ENCODE measurements at places on chromosomes 16 and 17. TPM values are rescaled to one million over a fixed set of nuclear protein-coding genes. Genes with fewer than 3 reads are reported as not detected.

GRCh38 chr17:15926039-15926740, 18.7 kb upstream of the ADORA2B start:
- DNase-seq = no peak
- no peaks in the 10 kb centered on the region for H3K36me3 ChIP-seq
- peaks cover 7% of the 10 kb centered on the region for H3K4me1 ChIP-seq
- H3K4me3 ChIP-seq = no peak overlapping the region
- H3K27ac ChIP-seq = no peak overlapping the region

The OR3A3 gene
- total RNA-seq = not detected

DNA sequence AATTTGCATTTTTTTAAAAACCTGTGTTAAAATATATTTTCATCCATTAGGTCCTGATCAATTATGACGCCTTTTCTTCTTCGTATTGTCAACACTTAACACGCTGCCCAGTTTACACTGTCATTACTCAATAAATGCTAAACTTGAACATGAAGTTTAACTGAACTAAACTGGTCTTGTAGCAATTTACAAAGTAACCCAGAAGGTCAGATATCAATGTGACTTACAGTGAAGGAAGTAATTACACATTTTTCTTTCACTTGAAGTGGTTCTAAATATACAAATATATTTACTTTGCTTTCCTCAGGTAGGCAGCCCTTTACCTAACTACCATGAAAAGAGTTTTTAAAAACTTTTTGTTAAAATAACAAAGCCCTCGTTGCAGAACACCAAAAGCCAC, 256.5 kb upstream of the AXIN2 start:
- no peak overlapping the region for H3K4me3 ChIP-seq
- H3K27me3 ChIP-seq = no peaks in the 10 kb centered on the region
- H3K4me1 ChIP-seq = no peaks in the 10 kb centered on the region
- H3K27ac ChIP-seq = no peak overlapping the region
- no peak for DNase-seq

The CCR7 gene
- not detected for total RNA-seq

DNA sequence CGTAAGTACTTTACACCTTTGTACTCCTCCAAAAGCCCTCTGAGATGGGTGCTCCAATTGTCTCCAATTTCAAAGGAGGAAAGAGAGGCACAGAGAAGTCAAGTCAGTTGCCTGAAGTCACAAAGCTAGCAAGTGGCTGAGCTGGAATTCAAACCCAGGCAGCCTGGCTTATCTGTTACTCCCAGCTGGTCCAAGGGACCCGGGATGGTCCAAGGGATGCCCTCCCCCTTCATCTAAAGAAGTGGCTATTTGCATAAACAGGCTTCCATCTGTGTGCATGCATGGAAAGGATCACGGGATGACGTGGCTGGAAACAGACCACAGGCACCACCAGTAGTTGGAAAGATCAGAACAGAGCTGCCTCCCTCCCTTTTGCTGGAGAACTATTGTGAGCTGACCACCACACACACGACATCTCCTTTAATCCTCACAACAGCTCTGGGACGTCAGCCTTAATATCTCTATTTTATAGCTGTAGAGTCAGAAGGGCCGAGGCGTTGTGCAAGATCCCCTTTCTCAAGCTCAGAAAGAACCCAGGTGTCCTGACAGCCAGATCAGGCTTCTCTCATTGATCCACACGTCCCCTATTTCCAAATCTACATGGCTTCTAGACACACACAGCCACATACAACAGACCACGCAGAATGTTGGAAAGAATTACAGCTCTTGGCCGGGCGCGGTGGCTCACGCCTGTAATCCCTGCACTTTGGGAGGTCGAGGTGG, 10.9 kb upstream of the COL1A1 start:
- H3K27ac ChIP-seq = peak overlapping the region; percentile 84

The NPIPB2 gene
- 0.77 TPM for total RNA-seq

DNA sequence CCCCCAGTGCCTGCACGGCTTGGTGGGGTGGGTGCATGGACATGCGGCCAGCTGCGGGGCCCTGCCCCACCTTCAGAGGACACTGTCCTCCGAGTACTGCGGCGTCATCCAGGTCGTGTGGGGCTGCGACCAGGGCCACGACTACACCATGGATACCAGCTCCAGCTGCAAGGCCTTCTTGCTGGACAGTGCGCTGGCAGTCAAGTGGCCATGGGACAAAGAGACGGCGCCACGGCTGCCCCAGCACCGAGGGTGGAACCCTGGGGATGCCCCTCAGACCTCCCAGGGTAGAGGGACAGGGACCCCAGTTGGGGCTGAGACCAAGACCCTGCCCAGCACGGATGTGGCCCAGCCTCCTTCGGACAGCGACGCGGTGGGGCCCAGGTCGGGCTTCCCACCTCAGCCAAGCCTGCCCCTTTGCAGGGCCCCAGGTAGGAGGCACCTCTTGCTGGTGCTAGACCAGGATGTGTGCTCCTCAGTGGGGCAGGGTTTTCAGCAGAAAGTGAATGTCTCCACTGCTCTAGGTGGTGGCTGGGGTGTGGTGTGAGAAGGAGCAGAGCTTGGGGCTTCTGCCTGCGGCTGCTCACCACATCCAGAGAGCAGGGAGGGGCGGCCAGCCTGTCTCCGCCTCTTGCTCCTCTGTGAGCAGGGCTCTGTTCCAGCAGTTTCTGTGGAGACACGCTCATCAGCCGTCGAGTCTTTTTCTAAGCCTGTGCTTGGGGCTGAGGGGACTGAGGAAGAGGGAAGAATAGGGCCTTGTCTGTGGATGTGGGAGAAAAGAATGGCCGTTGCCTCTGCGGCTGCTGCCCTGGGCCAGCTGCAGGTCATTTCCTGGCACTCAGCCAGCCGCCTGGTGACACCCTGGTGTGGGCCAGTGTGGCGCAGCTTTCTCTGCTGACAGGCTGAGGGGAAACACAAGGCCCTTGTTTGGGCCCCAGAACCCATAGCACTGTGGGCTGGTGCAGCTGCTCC, 2.2 kb downstream of the ZNF276 start:
- H3K4me3 ChIP-seq = peak overlapping the region; percentile 83
- peak overlapping the region; percentile 100 for H3K27ac ChIP-seq
- no peaks in the 10 kb centered on the region for H3K27me3 ChIP-seq

The PRAC1 gene
- not detected for total RNA-seq

GRCh38 chr17:48883171-48883570, 9.4 kb upstream of the ATP5MC1 start:
- H3K4me3 ChIP-seq = no peak overlapping the region
- DNase-seq = no peak
- no peaks in the 10 kb centered on the region for H3K27me3 ChIP-seq

GRCh38 chr17:38418693-38419507, 9.4 kb upstream of the ARHGAP23 start:
- H3K4me1 ChIP-seq = peaks cover 60% of the 10 kb centered on the region
- no peak for DNase-seq
- peaks cover 56% of the 10 kb centered on the region for H3K27me3 ChIP-seq

The CMTM2 gene
- not detected for total RNA-seq

DNA sequence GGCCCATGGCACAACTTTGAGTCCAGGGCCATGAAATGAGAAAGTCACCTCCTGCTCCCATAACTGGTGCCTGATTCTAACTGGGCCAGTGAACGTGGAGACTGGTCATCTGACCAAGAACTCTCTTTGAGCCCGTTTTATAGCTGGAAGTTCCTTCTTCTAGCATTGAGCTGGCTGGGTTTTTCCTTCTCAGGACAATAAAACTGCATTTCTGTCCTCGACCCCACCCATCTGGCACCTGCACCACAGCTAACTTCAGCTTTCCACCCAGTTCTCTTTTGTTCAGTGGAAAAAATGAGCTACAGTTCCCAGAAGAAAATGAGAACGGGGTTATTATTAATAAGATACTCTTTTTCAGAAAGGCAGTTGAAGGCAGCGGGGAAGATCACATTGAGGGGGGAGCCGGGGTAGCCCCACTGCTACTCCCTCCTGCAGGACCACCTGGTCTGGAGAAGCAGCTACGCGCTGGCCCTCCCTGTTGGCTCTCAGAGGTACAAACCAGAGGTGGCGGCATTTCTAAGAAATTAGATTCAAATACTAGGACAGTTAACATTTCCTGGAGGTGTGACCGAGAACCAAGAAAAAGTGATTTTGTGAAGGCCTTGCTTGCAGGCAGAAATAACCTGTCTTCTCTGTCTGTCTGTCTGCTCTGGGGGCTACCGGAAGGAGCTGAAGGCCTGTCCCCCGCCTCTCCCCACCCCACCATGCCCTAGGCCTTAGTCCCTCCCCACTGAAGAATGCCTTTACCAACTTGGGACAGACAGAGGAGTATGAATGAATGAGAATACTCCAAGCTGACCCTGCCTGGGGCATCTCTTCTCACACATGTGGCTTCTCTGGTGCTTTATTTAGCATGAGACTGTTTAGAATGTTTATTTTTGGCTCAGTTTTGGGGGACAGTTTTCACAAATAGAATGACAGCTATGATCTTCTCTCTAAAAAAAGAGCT, 123.9 kb downstream of the XYLT1 start:
- DNase-seq = no peak
- no peaks in the 10 kb centered on the region for H3K27me3 ChIP-seq
- peaks cover 54% of the 10 kb centered on the region for H3K4me1 ChIP-seq
- H3K36me3 ChIP-seq = no peaks in the 10 kb centered on the region
- H3K27ac ChIP-seq = peak overlapping the region; percentile 70

GRCh38 chr17:75295201-75296158, 6.2 kb upstream of the SLC25A19 start:
- no peak for DNase-seq
- H3K36me3 ChIP-seq = no peaks in the 10 kb centered on the region
- H3K4me1 ChIP-seq = no peaks in the 10 kb centered on the region

DNA sequence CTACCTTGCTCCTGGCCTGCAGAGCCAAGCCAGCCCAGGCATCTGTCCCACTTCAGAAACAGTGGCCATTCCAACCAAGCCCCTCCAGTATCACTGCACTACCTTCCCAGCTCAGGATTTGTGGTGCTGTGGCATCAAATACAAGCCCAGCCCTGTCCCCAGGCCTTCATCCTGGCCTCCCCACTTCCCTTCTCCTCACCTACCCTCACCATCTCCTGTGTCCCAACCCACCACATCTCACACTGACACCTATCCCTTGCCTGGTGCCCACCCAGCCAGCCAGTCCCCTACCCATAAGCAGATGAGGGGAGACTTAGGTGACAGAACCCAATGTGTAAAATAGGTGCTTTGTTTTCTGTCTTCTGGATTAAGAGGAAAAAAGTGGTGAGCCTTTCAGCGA, 66.0 kb upstream of the CDH5 start:
- DNase-seq = no peak
- H3K27ac ChIP-seq = no peak overlapping the region
- peaks cover 9% of the 10 kb centered on the region for H3K27me3 ChIP-seq
- no peaks in the 10 kb centered on the region for H3K4me1 ChIP-seq
- H3K36me3 ChIP-seq = no peaks in the 10 kb centered on the region

DNA sequence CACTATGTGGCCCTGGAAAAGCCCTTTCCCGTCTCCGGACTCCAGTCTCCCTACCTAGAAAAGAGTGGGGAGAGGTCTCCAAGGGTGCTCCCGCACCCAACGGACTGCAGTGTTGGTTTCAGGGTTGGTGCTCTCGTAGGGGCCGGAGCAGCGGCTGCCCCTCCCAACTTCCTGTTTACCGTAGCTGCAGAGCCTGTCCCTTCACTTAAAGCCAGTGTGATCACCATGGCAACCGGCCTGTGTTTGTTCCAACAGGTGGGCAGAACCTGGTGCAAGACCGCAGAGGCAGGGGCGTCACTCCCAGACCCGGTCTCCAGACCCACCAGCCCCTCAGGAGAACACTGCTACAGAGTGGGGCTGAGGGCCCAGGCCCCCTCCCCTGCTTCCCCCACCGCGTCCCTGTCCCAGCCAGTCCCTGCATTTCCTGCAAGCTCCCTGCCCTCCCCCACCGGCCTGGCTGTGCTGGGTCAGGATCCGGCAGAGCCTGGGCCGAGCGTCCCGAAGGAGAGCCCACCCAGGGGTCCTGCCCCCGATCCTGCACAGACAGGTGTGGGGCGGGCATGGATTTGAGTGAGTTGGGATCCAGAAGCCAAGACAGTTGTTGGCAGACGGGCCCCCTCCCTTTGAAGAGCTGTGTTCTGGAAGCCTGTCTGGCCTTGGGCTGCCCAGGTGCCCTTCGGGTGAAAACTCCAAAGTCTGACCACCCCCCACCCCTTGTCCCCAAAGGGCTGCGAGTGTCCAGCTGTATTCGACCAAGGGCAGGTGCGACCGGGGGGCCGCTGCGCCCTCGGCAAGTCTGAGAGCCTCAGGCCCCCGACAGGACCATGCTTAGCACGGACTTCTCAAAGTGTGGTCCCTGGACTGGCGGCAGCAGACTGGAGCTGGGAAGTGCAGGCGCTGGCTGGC, 1.5 kb upstream of the BAIAP3 start:
- peak overlapping the region; percentile 84 for H3K27ac ChIP-seq
- H3K4me3 ChIP-seq = peak overlapping the region; percentile 68
- peaks cover 57% of the 10 kb centered on the region for H3K27me3 ChIP-seq

The SHCBP1 gene
- 0.44 TPM for total RNA-seq

- H3K27me3 ChIP-seq = peaks cover 15% of the 10 kb centered on the region
- no peak overlapping the region for H3K27ac ChIP-seq
- H3K4me3 ChIP-seq = no peak overlapping the region
- DNase-seq = no peak
- peaks cover 6% of the 10 kb centered on the region for H3K4me1 ChIP-seq
- no peaks in the 10 kb centered on the region for H3K36me3 ChIP-seq
Observed at GRCh38 chr17:82345151-82345976, 11.8 kb upstream of the SECTM1 start.

DNA sequence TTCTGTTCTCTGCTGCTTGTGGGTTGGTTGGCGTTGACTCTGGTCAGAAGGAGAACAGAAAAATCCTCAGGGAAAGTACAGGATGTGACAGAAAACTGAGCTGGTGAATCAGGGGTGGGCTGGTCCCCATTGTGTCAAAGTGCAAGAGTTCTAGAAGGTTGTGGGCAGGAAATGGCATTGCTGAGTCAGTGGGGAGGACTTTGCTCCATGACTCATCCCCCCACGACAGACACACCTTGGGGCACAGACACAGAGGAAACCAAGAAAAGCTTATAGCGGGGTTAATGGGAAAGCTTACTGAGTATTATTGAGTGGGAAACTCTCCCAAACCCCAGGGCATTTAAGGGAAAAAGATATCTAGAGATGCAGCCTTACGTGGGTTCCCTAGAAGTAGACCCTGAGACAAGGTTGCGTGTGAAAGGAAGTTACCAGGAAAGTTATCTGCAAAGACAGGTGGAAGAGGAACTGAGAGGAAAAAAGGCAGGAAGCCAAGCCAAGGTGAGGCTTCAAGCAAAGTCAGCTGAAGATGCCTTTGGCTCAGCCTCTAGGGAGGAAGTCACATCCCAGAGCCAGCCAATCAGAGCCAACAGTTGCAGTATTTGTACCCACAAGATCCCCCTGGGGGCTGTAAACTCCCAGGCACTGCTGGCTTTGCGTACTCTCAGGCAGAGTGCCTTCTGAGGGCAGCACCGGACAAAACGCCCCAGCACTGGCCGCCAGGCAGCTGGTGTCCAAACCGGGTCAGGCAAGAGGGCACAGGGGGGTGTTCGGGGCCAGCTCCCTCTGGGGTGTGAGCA, 86.4 kb downstream of the FOXL1 start:
- H3K4me1 ChIP-seq = peaks cover 34% of the 10 kb centered on the region
- DNase-seq = no peak
- peaks cover 70% of the 10 kb centered on the region for H3K27me3 ChIP-seq
- no peaks in the 10 kb centered on the region for H3K36me3 ChIP-seq
